ENCODE measurements at places on chromosomes 2 and 18.

GRCh38 chr2:236814593-236814992, 245.0 kb downstream of the ACKR3 start:
- DNase-seq = no peak

GRCh38 chr2:102005989-102006885, 14.5 kb downstream of the IL1R2 start:
- DNase-seq = no peak

DNA sequence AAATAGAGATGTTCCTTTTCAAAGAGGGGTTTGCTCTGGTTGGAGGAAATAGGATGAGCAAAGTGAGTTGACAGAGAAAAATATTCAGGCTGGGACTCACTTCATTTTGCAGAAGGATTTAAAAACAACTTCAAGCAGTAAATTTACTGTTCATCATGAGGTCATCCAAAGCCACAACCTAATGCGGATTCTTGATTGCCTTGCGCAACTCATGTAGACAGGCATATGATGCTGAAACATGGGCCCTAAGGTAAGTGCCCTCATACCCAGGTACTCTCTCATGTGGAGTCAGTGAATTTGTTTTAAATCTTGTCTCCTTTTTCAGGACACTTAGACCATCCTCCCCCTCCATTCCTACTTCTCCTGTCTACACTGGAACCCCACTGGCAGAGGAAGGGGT, 51.9 kb upstream of the LYPD1 start:
- DNase-seq = no peak

DNA sequence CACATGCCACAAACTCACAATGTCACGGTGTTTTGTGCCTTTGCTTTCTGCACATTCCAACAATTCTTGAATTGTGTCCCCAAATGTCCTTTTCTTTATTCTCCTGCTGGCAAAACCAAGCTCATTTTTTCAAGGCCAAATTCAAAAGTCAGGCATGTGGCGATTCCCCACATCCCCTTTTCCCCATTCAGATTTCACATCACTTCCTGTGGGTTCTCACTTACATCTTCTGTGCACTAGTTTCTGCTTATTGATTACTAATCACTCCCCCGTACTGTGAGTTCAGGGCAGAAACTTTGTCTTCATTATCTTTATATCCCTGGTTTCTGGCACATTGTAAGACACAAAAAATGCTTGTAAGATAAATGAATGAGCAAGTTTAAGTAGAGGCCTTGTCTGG, 69.2 kb downstream of the AP1S3 start:
- DNase-seq = no peak

DNA sequence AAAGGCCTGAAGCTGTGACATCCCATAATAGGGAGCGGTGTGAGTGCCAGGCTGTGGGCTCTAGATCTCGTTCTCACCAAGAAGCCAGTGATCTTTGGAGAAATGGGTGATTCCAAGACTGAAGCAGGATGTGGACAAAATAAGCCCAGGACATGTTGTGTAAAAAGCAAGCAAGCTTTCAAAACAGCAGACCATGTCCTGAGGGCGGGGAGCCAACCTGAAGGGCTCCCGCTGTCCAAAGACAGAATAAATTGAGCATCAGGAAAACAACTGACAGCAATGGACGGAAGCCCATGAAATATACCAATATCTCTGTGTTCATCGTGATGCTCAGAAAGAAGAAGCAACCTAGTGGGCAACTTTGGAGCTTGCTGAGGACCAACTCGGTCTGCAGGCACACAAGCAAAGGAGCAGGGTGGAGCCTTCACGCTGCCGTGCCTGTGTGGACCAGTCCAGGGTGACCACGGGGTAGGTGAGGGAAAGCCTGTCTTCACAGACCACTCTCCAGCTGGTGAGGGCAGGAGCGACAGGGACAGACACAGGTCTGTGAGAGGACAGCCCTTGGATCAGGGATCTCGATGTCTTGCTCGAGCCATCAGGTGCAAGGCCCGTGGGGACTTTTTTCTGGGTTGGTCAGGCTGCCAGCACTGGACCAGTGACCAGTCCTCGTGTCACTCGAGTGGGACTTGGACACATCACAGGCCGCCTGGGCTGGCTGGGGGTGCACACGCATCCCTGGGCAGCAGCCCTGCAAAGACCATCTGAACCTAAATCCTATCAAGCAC, 21.5 kb downstream of the MTERF4 start:
- no peak for DNase-seq

- DNase-seq = no peak
These were observed 121.0 kb upstream of the SLC39A10 start for GRCh38 chr2:195535911-195536522.

DNA sequence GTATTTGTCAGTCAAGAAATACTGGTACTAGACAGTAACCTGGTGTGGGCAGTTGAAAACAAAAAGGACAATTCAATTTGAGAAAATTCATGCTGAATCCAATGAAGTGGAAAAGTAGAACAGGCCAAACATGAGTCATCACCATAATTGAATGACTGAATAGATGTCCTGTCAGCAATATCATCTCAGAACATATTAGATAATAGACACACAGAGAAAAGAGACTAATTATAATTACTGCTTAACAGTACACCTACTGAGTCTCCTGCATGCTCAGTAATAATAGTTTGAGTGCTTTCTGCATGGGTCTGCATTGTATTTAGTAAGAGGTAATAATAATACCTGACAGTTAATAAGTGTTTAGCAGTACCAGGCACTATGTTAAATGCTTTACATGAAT, 138.6 kb upstream of the ZC3H15 start:
- peak; percentile 75 for DNase-seq

GRCh38 chr18:41206341-41206830, 748.6 kb upstream of the PIK3C3 start:
- DNase-seq = peak; percentile 63

DNA sequence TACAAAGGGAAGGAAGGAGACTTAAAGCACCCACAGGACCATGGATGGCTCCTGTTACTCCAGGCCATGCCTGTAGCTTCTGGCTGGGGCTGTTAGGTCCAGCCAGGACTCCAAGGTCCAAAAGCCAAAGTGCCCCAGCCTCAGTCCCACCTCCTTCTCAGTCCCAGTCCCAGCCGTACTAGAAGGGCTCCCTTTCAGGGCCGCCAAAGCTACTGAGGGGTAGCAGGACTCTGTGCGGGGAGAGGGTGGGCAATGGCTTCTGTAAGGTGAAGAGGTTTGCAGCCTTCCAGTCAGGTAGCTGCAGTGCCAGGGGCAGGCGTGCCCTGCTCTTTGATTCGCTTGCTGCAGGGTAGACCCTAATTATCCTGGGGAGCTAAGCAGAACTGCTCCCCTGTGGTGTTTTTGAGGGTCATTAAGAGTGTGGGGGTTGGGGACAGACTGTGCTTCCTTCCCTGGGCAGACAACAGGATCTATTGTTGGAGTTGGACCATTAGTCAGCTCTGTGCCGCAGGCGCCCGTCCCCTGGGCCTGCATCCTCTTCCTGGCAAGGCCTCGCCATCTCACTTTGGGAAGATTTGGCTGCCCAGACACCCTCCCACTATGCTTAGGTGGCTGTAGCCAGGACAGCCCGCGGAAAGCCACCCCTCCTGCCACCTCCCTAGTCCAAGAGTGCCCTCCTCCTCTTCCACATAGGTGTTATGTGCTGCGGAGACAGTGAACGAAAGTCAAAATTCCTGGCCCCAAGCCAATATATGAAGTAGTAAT, 118.8 kb downstream of the ZBTB7C start:
- DNase-seq = peak; percentile 89

GRCh38 chr18:46055838-46056230, 16.2 kb downstream of the PSTPIP2 start:
- DNase-seq = no peak

DNA sequence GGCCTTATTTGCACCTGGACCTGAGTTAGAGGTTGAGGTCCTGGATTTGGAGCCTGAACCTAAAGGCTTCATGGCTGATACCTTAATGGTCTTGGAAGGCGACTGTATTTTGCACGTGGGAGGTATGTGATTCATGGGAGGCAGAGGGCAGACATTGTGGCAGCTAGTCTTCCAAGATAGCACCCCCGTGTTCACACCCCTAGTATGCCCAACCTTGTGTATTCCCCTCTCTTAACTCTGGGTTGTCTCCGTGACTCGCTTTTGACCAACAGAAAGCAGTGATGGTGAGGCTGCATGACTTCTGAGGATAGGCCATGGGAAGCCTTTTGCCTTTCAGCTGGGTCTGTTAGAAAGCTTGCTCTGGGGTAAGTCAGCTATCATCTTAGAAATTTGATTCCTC, 45.8 kb upstream of the HAAO start:
- DNase-seq = no peak

GRCh38 chr2:168775837-168776236, 26.6 kb upstream of the NOSTRIN start:
- no peak for DNase-seq

DNA sequence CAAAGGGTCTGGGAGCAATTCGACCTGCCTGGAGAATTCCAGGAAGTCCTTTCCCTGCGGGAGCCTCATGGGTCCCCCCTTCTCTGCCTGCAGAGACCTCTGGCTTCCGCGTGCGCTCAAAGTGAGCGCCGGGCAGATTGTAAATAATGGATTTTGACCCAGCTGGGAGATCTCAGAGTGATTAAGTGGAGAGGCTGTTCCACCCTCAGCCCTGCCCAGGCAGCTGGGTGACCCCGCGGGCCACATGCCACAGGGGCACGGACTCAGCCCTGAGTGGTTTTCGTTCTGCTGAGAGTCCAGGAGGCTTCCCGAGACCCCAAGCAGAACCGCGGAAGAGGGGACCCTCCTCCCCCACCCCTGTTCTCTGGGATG, 1.2 kb downstream of the KCNG2 start:
- no peak for DNase-seq

DNA sequence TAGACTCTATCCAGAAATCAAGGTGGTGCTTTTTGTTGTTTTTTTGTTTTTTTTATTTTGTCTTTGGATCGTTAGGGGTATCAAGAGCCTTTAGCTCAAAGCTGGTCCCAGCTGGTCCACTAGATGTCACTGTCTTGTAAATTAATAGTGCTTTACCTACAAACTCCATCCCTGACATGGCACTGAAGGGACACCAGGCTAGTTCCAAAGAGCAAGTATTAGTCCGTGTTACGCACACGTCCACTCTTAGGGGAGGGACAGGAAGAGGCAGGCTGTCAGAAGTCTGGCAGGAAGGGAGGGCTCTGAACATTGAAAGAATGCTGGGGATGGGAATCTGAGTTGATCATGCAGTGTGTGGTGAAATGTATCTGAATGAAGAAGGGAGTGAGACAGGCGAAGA, 85.9 kb upstream of the CCBE1 start:
- peak; percentile 49 for DNase-seq

- no peak for DNase-seq
These were observed 27.6 kb upstream of the GNAL start for GRCh38 chr18:11661430-11661829.

GRCh38 chr2:46334389-46335271, 37.4 kb downstream of the EPAS1 start:
- DNase-seq = no peak

- DNase-seq = no peak
These were observed 87.0 kb upstream of the RTN4 start for GRCh38 chr2:55137024-55137958.

- DNase-seq = no peak
These were observed 31.9 kb downstream of the PIKFYVE start for GRCh38 chr2:208297961-208298360.

GRCh38 chr2:81412681-81413080, 1108.1 kb upstream of the LRRTM1 start:
- DNase-seq = no peak

GRCh38 chr2:124953921-124954320, 928.8 kb downstream of the CNTNAP5 start:
- no peak for DNase-seq

DNA sequence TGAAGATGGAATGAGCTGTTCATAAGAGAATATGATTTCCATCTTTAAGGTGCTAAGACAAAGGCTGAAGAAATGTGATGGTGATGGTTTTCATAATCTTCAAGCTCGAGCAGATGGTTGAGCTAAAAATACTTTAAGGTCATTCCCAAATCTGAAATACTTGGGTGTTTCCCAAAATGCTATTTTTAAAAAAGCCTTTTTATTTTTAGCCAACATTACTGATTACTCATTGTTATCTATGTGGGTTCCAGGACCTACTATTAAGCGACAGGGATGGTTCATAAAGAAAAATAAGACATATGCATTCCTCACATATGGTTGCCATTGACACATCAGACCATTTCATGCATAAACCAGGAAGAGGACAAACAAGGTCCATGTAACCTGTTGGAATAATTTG, 298.5 kb downstream of the PLCL1 start:
- DNase-seq = no peak

- no peak for DNase-seq
These were observed 151.9 kb downstream of the CD226 start for GRCh38 chr18:69795791-69796190.

DNA sequence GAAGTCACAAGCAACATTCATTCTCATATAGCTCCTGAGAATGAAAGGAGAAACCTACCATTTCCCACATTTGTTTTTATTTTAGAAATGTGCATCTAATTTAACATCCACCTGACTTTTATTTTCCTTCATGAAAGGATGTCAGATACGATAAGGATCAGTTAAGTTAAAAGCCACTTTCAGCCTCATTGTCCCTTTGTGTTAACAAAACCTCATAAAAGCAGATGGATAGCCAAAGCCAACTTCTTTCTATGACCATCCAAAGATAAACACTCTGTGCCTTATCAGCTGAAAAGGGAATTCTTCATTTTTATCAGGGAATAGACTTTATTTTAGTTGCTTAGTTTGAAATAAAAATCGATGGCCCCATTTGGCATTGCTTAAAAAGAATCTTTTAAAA, 25.7 kb upstream of the RIT2 start:
- DNase-seq = no peak

DNA sequence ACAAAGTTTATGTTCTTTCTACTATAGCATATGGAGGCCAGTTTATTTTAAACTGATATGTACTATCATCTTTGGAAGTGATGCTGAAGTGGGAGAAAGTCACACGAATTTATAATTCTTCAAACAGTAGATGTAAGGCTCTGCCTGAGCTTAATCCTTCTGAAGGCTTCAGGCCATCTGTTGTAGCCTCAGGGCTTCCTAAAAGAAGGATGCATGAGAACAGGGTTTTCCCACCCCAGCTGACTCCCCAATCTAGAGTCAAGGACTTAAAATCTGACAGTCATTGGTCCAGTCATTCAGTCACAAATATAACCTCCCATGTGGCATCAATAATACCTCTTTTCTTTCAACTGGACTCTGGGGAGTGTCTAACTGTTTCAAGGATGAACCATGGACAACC, 330.5 kb downstream of the KCNS3 start:
- no peak for DNase-seq

- no peak for DNase-seq
These were observed 3.8 kb upstream of the SLC1A4 start for GRCh38 chr2:64985447-64985846.

GRCh38 chr2:13193075-13193474, 476.3 kb downstream of the TRIB2 start:
- no peak for DNase-seq

GRCh38 chr2:150742094-150742493, 254.6 kb upstream of the RND3 start:
- no peak for DNase-seq

- DNase-seq = no peak
These were observed 240.5 kb downstream of the AGPS start for GRCh38 chr2:177633111-177633510.

DNA sequence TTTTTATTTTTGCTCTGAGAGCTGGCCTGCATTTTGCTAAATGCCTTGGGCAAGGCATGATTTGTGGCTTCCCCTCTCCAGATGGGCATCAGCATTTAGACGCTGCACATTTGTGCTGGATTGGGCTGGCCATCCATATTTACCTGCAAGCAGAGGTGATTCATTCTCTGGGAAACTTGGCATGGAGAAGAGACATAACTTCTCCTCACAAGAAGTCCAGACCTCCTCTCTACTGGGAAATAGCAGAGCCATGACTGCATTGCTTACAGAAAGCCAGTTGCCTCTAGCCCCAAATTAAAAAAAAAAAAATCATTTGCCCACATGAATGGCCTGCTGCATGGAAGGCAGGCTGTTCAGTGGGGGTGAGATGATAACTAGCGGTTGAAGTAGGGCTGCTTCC, 120.1 kb downstream of the ACTR3 start:
- no peak for DNase-seq
